Stimulated activated CD8-positive, alpha-beta memory T cell treated with anti-CD3 and anti-CD28 coated beads, Interleukin-7, amount 100 ng/mL, for 1 hour (primary cell): ENCODE measurements at places on chromosomes 12 and 14.

- no peak for DNase-seq
These were observed 134.5 kb upstream of the NAV3 start for GRCh38 chr12:77696183-77696582.

GRCh38 chr12:80792861-80793260, 76.1 kb downstream of the MYF5 start:
- no peak for DNase-seq

GRCh38 chr12:120252071-120252906, 13.2 kb downstream of the PXN start:
- DNase-seq = peak; percentile 54

DNA sequence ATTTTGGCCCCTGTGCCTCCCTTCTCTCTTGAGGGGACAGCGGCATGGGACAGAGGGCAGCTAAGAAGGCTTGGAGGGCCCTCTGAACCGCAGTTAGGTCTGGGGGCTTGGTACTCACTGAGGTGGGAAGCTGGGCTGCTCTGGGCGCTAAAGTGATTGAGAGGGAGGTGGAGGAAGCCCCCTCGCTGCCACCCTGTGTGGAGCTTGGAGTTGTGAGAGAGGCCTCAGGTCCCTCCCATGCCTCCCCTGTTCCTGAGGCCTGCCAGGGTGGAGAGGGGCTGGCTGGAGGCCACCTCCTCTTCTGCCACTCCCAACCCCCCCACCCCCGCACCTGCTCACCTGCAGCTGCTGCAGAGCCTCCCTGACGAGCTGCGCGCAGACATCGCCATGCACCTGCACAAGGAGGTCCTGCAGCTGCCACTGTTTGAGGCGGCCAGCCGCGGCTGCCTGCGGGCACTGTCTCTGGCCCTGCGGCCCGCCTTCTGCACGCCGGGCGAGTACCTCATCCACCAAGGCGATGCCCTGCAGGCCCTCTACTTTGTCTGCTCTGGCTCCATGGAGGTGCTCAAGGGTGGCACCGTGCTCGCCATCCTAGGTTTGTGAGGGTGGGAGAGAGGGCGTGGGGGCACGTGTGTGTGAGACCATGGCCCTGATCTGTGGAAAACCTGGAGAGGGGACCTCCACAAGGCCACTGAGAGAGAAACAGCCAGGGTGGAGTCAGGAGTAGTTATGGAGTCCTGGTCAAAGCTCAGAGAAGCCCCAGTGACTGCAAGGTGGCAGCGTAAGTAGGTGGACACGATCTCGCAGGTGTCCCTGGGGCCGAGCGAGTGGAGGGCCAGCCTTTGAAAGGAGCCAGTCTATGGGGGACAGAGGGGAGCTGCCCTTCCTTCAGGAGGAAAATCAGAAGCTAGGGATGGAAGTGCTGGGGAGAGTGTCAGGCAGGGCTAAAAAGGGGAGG, 11.2 kb downstream of the KCNH3 start:
- no peak for DNase-seq

GRCh38 chr14:103220134-103220981, 97.1 kb downstream of the TNFAIP2 start:
- DNase-seq = no peak

DNA sequence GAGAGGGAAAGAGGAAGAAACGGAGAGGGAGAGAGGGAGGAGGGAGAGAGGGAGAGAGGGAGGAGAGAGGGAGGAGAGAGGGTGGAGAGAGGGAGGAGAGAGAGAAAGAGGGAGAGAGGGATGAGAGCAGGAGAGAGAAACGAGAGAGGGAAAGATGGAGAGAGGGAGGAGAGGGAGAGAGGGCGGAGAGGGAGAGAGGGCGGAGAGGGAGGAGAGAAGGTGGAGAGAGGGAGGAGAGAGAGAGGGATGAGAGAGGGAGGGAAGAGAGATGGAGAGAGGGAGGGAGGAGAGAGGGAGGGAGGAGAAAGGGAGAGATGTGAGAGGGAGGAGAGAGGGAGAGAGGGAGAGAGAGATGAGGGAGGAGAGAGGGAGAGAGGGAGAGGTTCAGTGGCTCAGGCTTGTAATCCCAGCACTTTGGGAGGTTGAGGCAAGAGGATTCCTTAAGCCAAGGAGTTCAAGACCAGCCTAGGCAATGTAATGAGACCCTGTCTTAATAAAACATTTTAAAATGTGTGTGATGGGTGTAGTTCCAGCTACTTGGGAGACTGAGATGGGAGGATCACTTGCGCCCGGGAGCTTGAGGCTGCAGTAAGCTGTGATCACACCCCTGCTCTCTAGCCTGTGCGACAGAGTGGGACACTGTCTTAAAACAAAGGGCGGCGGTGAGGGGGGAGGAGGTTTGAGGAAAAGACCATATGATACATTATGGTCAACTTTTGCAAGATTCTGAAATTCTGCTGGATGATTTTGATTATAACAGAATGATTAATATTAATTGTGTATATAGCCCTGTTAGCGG, 21.3 kb upstream of the SNRPF start:
- no peak for DNase-seq

DNA sequence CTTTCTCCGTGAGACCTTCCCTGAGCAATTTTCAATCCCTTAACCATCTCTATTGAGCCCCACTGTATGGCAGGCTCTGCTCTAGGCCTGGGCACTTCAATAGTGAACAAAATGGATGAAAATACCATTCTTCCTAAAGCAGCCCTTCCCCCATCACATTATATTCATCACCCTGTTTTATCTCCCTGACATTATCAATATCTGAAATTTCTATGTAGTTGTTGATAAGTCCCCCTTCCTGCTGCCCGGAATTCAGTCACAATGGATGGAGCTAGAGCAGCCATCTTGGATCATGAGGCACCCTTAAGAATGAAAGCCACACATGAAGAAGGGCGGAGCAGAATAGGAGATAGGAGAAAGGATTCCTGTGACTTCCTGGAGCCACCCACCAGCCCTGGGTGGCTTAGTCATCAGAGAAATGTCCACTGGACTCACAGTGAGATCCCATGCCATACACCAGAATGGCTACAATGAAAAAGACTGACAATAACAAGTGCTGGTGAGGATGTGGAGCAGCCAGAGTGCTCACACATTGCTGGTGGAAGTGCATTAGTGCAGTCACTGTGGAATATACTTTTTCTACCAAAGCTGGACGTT, 33.9 kb downstream of the SCARB1 start:
- DNase-seq = no peak

DNA sequence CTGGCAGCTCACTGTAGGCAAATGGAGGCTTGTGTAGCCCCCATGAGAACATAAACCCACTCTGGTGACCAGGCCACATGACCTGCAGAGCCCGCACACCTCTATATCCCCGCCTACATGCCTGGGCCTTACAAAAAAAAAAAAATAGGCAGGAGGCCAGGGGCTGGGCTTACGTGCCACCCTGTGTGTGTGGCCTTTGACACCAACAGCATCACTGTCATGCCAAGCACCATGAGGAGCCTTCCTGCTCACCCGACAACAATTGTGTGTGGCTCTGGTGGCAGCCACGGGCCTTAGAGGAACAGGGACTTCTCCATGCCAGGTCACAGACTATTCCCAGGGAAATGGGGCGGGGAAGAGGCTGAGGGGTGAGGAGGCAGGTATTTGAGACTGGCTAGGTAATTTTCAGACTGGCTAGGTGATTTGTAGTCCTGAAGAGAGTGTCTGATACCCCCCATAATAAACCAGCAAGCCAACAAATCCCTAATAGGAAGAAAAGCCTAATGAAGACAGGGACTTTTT, 140.0 kb downstream of the DPF3 start:
- no peak for DNase-seq

DNA sequence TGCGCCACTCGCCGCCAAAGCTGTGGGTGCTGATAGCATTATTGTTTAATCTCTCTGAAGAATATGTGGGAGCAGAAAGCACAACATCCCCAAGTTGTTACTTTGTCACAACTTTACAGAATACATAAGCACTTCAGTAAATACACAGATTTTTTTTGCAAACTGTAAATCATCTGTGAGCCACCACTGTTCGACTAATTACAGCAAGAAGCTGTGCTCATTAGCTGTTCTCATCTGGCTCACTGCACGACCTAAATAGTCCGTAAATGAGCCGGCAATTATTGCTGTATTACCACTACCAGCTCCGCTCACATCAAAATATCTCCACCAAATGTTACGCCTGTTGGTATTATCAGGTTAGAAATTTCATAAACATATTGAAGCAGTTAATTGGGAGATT, 228.9 kb upstream of the PRKD1 start:
- no peak for DNase-seq
